ENCODE measurements at places on chromosomes 5 and 9.

DNA sequence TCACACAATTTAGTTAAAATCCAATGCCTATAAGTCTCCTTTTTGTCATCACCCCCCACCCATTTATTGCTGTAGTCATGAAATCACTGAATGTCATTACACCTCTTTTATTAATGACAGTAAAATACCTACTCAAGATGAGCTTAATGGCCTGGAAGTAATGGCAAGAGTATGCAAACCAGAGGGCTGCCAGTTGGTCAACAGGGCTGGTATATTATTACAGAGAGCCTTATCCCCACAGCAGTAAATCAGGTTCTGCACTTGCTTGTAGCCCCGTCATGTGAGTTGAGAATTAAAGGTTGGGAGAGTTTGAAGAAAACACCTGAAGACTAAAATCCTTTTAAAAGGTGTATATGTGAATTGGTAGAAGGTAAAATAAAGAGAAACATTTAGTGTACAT is 372.4 kb downstream of the MAT2B start:
- no peak for DNase-seq

DNA sequence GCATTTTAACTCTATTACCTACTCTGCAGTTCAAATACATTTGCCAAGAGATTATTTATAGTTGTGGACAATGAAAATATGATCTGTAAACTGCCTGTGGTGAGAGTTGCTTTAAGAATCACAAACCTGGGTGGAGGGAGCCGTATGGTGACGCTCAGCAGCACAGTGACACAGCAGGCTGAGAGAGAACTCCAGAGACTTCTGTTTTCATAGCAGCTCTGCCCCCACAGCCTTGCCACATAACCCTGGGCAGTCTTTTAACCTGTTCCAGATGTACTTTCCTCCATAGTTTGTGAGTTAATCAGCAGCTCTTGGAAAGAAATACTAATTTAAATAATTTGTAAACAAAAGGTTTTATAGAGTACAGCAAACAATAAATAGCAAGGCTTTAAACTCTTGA is 450.5 kb downstream of the ELAVL2 start:
- DNase-seq: no peak

- DNase-seq: no peak
Measured at GRCh38 chr9:114697951-114698351, 16.0 kb upstream of the TEX48 start.

GRCh38 chr5:129904667-129905472 is 605 bp downstream of the CHSY3 start:
- DNase-seq: no peak
